ENCODE measurements at places on chromosomes 2 and 18.

DNA sequence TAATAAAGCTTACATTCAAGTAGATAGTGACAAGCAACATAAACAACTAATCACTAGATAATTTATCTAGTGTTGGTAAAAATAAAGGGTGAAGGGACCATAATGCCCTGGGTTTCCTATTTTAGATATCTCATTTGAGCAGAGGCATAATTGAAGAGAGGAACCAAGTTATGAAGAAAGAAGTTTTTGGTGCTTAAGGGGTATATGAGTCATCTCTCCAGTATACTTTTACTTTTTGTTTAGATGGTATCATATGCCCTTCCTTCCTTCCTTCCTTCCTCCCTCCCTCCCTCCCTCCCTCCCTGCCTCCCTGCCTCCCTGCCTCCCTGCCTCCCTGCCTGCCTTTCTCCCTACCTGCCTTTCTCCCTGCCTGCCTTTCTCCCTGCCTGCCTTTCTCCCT lies 1053.5 kb upstream of the CELF4 start:
- no peak for DNase-seq

DNA sequence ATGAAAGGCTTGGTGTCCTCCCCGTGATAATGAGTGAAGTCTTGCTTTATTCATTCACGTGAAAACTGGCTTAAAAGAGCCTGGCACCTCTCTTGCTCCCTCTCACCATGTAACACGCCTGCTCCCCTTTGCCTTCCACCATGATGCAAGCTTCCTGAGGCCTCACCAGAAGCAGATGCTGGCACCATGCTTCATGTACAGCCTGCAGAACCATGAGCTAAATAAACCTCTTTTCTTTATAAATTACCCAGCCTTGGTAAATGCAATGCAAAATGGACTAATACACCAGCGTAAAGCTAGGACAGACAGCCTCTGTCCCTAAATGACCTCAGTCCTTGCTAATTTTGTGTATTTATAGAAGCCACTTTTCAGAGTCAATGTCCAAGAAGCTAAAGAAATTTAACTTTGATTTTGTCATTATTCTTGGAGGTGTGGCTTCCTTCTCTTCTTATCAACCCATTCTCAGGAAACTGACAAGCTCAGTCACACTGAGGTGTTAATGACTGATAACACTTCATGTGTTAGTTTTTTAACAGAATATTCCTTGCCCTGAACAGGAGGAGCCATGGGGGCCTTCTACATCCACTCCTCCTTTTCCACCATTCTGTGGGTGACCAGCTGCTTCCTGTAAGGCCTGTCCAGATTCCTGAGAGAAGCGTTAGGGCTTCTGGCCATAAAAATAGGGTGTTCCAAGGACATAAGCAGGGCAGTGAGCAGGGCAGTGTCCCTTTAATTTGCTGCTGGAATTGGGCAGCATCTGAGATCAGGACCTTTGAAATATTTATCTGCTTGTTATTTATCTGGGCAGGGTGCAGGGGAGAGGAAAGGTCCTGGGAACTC lies 38.0 kb upstream of the EPAS1 start:
- no peak for DNase-seq

GRCh38 chr2:171995586-171995985 lies 4.2 kb upstream of the METAP1D start:
- DNase-seq, result no peak

DNA sequence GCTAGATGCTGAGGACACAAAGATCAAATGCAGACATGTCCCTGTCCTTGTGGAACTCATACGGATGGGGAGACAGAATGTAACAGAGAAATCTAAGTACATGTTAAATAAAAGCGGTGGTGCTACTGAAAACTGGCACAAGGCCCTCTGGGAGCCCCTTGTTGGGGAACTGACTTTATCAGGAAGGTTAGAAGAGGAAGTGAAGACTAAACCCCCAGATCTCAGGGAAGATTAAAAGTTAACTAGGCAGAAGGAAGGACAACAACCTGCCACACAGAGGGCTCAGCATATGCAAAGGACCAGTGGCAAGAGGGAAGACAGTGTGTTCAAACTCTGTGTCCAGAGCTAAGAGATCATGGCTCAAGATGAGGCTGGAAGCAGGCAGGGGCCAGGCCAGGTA lies 4.8 kb downstream of the CACNB4 start:
- DNase-seq, result no peak

GRCh38 chr2:103327966-103328365 lies 566.1 kb downstream of the TMEM182 start:
- DNase-seq, result no peak

GRCh38 chr2:193542762-193543161 lies 1348.0 kb upstream of the TMEFF2 start:
- DNase-seq, result no peak

- peak; percentile 33 for DNase-seq
Measured at GRCh38 chr18:38635709-38636430, 1070.3 kb upstream of the CELF4 start.

- DNase-seq, result peak; percentile 2
Measured at GRCh38 chr2:96240341-96241038, 25.3 kb downstream of the TMEM127 start.

DNA sequence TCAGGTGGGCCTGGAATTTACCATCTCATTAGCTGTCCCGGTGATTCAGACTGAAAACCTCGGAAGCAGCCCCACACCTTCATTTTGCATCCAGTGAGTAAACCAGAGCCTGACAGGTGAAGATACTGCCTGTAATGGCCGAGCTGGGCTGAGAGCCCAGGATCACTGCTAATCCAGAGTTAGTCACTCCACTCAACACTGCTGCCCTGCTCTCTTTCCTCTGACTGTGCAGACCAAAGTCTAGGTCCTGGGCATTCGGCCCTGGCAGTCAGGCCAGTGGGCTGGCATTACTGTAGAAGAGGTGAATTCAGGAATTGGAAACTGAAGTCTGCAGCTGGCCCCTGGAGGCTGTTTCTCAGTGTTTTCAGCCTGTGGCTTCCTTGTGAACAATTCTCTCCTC lies 44.3 kb downstream of the TMEM17 start:
- DNase-seq, result no peak

GRCh38 chr2:63029058-63029457 lies 21.6 kb upstream of the OTX1 start:
- DNase-seq, result no peak

GRCh38 chr2:119372778-119373568 lies 6.2 kb downstream of the DBI start:
- no peak for DNase-seq

DNA sequence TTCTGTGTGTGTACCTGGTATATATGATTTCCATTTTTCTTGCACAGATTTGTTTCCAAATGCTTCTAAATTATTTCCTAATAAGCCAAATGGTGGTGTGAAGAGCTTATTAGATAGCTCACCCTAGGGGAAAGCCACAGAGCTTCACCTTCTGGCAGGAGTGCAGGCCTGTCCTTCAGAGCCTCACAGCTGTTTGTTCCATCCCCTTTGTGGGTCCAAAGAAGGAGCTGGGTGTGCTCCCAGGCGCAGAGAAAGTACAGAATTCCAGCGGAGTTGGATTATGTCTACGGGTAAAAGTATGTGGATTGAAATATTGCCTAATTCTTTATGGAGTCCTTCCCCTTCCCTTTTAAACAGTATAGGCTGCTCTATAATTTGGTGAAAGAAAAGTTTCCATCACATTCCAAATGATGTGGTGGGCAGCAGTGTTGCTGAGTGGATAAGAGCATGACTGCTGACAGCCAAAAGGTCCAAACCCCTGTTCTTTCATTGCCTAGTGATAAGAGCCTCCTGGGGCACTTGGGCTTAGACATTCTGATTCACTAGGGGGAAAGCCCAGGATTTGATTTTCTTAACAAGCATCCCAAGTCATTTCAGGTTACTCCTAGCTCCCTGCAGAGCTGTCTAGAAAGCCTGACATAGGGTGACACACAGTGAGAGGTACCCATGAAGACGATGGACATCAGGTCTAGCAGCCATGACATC lies 86.6 kb downstream of the WDSUB1 start:
- no peak for DNase-seq

- no peak for DNase-seq
Measured at GRCh38 chr2:187434342-187434785, 13.7 kb downstream of the CALCRL start.

DNA sequence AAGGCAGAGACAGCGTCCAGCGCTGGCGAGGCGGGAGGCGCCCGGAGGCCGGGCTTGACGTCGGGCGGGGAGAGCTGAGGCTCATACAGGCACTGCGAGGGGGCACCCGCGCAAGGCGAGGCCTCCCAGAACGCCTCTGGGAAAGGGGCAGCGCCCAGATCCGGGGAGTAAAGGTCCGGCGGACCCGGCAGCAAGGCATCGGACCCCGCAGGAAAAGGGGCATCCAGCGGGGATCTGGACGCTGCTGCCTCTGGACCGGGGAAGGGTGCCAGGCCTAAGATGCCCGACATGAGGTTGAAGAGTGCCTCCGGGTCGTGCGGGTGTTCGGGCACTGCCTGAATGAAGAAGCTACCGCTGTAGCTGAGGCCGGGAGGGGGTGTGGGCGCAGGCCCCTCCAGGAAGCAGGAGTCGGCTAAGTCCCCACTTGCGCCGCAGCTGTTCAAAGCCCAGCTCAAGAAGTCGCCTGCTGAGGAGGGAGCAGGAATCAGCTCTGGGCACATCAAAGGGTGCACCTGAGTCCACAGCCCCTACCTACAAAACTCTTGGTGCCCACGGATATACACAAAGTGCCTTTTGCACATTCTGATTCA lies 937 bp downstream of the EGR4 start:
- DNase-seq, result no peak

DNA sequence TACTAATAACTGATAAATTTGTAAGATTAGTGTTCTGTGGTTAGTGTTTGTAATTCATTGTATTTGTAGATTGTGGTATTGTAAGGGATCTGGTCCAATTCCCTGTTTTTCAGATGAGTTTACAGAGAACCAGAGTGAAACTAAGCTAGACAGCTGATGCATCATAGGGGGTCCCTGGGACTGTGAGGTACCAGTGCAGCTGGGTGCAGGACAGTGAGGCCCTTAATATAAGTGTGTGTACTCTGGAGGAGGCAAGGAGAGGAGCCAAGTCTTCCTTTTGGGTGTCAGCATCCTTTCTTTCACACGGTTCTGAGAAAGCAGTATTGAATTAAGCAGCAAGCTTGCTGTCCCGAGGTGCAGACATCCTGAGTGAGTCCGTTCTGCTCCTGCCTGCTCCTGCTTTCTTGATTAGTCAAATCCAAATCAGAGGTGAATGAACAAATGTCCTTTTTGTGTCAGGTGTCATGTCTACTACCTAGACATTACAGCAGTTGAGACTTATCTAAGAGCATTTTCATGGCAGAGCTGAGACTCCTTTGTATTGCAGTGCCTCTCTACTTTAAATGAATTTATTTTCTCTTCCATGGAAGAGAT lies 194.9 kb downstream of the MCFD2 start:
- DNase-seq, result no peak

DNA sequence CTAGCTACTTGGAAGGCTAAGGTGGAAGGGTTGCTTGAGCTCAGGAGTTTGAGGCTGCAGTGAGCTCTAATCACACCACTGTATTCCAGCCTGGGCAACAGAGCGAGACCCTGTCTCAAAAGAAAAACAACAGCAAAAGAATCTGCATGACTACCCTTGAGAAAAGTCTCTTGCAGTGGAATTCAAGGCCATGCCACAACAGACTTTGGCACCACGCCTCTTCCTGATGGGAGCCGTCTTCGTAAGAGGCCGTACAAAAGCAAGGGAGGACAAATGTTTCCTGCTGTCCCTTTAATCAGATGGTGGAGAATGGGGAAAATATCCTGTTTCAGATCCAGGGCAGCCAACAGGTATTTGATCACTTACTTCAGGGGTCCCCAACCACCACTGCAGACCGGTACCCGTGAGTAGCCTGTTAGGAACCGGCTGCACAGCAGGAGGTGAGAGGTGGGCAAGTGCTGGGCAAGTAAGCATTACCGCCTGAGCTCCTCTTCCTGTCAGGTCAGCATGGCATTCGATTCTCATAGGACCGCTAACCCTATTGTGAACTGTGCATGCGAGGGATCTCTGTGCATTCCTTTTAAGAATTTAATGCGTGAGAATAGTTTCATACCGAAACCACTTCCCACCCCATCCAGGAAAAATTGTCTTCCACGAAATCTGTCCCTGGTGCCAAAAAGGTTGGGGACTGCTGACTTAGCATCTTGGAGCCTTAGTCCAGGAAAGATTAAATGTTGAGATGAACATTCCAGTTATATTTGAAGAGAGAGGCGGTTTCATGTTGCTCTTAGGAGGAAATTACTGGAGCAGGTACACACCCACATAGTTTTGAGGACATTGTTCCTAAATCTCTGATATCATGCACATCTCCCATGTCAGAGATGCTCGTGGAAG lies 94.4 kb upstream of the XPO1 start:
- no peak for DNase-seq

GRCh38 chr2:158113741-158114295 lies 12.1 kb downstream of the UPP2 start:
- no peak for DNase-seq
